ENCODE measurements at places on chromosomes 13 and 19.
A peak's percentile ranks its signal among the peaks of the same experiment; 100 is the strongest.

DNA sequence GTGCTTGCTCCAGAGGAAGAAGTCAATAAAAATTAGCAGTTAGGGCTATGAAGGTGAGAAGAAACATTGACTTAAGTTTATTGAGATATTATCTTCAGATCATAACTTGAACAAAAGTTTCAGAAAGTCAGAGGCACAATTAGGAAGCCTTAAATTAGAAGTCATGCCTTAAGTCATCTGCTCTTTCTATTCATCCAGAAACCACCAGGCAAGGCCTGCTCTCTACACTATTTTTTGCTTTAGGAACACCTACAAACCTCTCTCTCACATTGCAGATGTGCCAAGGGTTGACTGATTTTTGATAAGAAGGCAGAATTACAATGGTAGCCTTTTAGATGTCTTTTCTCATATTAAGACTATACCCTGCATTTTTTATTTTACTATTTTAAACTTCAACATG, 268.7 kb downstream of the SPRY2 start:
- no peak for DNase-seq

GRCh38 chr13:51541809-51542258, 42.4 kb upstream of the WDFY2 start:
- no peak for DNase-seq

- no peak for DNase-seq
Observed at GRCh38 chr13:50388481-50388880, 373.2 kb downstream of the KCNRG start.

GRCh38 chr19:46975925-46976782, 43.5 kb upstream of the NPAS1 start:
- peak; percentile 83 for DNase-seq

GRCh38 chr13:39859898-39860297, 204.4 kb downstream of the COG6 start:
- no peak for DNase-seq

GRCh38 chr13:111395511-111396393, 75.3 kb downstream of the TEX29 start:
- DNase-seq, result no peak

GRCh38 chr13:70817576-70817975, 709.3 kb upstream of the KLHL1 start:
- no peak for DNase-seq

- DNase-seq, result no peak
Observed at GRCh38 chr19:3095441-3096191, 1.5 kb downstream of the GNA11 start.

- no peak for DNase-seq
Observed at GRCh38 chr13:75312884-75313520, 169.0 kb downstream of the TBC1D4 start.

Measured in putamen (tissue), 1 donor.